H7 (cell line): ENCODE measurements at places on chromosomes 13 and 19.

DNA sequence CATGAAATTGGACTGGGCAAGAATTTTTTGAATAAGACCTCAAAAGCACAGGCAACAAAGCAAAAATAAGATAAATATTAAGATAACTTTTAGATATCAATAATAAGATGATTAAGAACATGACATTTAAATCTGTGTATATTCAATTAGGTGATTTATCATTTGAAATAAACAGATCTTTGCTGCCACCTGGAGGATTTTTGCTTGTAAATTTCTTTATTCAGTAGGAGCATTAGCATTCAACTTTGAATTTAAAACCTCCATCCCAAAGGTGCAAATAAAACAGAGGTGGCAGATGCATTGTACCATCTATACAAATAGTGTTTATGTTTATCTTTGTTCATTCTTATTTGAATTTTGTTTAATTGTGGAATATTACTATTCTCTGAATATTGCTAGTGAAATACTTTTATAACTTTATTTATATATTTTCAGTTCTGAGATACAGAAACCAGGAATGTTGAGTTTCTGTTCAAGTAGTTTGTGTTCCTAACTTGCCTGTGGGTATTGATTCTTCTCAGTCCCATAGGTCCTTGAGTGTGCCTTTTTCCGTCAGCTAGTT lies 20.9 kb downstream of the COG6 start:
- peak; percentile 5 for DNase-seq

DNA sequence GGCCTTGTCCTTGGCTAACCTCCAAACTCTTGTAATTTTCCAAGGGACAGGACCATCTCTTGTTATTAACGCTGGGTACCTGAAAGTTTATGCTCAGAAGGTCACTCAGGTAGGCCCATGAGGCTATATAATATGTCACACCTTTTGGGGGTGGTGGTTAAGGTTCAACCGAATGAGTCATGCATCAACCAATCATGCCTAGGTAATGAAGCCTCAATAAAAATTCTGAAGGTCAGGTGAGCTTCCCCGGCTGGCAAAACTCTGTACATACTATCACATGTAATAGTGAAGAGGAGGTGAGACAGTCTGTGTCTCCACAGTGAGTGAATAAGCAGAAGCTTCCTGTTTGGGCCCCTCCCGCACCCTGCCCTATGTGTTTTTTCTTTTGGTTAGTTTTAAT lies 424.9 kb downstream of the PCDH17 start:
- no peak for DNase-seq

DNA sequence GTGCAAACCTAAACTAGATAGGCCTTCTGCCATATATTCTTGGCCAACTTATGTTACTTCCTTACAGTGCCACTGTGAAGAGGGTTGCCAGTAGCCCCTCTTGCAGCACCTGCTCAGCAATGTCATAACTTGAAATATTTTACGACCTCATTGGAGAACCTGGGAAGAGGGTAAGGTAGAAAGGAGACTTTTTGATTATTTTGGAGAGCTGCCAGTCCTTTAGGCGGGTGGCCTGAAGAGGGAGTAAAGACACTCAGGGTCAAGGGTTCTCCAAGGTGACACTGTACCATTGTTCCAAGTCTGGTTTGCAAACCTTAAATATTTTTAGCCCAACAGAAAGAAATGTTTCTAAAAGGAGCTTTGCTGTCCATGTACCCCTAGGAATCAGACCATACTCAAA lies 118.3 kb downstream of the FLT1 start:
- no peak for DNase-seq

- no peak for DNase-seq
Measured at GRCh38 chr13:70222926-70223325, 114.7 kb upstream of the KLHL1 start.

DNA sequence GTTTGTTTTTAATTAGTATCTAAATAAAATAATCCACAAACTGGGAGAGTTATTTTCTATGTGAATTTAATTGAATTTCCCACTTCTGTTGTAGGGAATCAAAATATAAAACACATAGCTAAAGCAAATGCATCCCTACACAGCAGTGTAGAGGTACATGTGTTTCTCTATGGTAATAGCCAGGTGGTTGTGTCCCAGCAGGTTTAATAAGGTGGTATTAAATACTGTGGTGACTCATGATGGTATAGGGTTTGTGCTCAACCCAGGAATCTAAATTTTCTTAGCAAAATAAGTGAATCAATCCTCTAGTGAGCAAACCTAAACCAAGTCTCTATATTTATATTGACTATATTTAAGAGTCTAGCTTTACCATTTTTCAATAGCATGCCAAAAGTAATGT lies 30.0 kb downstream of the PCDH9 start:
- no peak for DNase-seq

- DNase-seq = no peak
Measured at GRCh38 chr13:75473468-75473867, 8.5 kb downstream of the TBC1D4 start.

DNA sequence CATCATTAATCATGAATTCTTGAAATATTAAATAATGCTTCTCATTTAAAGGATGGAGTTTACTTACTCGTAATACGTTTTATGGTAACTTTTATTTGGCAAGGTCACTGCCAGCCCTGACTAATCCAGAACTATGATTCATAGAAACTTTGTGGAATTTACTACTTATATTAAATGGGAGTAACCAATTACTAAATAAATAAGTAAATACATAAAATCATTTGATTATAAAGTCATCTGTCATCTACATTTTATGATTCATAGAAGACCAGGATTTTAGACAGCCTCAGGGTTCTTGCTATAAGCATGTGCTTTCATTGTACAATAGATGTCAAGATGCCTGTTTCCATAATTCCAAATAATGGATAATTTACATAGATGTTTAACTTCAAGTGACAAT lies 611.1 kb downstream of the TBC1D4 start:
- DNase-seq = no peak

DNA sequence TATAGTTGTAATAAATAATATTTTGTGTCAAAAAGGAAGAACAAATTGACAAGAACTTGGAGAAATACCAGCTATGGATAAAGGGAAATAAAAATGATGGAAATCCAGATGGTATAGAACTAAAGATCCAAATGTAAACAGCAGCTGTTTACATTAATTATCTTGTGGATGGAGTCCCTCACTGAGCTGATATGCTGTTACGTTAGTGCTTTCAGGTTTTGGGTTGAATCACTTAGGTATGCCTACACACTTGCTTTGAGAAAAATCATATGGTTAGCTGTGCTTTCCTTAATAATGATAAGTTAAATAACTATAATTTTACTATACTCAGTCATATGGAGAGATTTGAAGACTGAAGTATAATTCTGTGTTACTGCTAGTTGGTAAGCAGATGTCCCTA lies 27.7 kb downstream of the WASF3 start:
- DNase-seq = no peak

DNA sequence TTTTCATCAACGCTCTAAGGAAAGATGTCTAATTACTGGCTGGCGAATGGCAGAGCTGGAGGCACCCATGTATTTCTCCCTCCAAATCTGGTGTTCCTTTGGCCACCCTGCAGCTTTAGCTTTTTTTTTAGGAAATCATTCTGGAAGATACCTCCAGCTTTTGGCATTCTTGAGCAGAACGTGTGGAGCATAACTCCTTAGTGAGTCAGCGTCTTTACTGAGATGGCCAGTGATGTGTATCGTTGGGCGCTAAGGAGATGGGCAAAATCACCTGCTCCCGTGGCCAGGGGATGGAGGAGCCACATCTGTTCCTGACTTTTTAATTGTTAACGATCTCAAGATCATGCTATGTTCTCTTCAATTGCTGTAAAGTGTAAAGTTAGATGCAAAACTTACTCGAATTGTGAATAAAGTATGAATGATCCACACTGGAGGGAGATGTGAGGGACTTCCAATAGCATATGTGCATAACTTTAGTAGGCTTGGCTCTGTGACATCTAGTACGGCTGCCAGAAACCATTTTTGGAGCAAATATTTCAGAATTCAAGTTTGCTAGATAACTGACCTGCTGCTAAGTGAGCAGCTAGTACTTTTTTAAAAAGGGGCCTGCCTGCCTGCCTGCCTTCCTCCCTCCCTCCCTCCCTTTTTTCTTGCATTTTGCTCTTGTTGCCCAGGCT lies 24.4 kb upstream of the C1QTNF9 start:
- DNase-seq = no peak

GRCh38 chr13:110887597-110888333 lies 27.1 kb downstream of the ANKRD10 start:
- no peak for DNase-seq

GRCh38 chr13:98462241-98462882 lies 114.5 kb downstream of the STK24 start:
- DNase-seq = no peak

GRCh38 chr13:21242236-21242635 lies 65.8 kb downstream of the MRPL57 start:
- DNase-seq = peak; percentile 51

DNA sequence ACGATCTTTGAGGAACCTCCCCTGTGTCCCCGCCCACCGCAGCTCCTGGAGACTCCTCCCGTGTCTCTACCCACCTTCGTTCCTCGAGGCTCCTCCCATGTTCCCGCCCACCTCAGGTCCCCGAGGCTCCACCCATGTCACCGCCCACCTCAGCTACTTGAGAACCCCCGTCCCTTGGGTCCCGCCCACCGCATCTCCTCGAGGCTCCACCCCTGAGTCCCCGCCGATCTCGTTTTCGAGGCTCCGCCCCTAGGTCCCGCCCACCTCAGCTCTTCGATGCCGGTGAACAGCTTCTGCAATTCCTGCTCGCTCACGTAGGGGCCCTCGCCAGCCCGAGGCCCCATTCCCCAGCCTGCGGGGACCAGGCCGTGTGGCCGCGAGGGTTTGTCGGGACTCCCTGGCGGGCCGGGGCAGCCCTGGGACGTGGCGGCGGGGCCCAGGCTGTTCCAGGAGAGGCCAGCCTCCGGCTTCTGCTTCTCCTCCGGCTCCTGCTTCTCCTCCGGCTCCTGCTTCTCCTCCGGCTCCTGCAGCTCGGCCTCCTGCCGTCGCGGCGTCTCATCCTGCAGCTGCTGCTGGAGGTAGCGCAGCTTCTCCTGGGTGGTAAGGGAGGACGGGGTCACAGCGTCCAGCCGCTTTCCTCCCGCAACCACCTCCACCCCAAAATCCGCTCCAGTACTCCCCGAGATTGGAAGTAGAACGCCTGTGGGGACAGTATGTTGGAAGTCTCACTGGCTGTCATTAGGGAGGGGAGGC lies 16.7 kb downstream of the TSKS start:
- peak; percentile 97 for DNase-seq

GRCh38 chr13:27199211-27199610 lies 27.6 kb upstream of the USP12 start:
- DNase-seq = no peak

- DNase-seq = no peak
Measured at GRCh38 chr19:3098141-3098514, 4.0 kb downstream of the GNA11 start.

GRCh38 chr19:3748965-3749364 lies 12.5 kb downstream of the APBA3 start:
- DNase-seq = no peak

- peak; percentile 58 for DNase-seq
Measured at GRCh38 chr19:16836115-16837034, 7.2 kb downstream of the SIN3B start.

- peak; percentile 72 for DNase-seq
Measured at GRCh38 chr19:50772476-50772875, 2.2 kb downstream of the GPR32 start.

DNA sequence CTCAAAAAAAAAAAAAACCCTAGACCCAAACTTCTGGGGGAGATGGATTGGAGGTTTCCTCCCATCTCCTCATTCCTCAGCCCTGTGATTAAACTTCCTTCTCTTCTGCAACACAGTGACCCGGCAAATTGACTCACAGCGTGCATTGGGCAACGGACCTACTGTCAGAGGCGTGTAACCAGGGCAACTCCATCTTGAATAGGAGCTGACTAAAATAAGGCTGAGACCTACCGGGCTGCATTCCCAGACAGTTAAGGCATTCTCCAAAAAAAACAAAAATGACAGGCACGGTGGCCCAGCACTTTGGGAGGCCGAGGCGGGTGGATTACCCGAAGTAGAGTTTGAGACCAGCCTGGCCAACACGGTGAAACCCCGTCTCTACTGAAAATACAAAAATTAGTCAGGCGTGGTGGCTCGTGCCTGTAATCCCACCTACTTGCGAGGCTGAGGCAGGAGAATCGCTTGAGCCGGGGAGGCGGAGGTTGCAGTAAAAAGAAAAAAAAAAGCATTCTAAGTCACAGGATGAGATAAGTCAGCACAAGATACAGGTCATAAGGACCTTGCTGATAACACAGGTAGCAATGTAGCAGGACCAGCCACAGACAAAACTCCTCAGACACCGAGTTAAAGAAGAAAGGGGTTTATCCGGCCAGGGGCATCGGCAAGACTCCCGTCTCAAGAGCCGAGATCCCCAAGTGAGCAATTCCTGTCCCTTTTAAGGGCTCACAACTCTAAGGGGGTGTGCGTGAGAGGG lies 5.4 kb upstream of the NLRP7 start:
- no peak for DNase-seq

DNA sequence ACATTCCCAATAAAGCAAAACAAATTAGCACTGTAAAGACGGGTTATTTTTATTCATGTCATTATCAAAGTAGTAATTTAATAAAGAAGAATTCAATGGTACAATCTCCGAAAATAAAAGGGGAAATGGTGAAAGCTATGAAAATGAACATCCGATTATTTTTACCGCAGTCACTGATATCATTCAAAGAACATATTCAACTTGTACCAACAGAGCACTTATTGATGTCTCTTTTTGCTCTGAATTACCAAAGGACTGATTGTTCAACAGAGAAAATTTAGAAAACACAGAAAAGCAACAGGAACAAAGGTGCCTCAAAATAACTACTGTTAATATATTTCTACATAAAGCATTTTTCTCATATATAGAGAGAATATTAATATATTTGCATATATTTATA lies 119.4 kb downstream of the DIAPH3 start:
- no peak for DNase-seq

GRCh38 chr19:33910922-33911321 lies 114.3 kb downstream of the KCTD15 start:
- no peak for DNase-seq

GRCh38 chr13:99278200-99278599 lies 20.0 kb upstream of the GPR18 start:
- DNase-seq = no peak

DNA sequence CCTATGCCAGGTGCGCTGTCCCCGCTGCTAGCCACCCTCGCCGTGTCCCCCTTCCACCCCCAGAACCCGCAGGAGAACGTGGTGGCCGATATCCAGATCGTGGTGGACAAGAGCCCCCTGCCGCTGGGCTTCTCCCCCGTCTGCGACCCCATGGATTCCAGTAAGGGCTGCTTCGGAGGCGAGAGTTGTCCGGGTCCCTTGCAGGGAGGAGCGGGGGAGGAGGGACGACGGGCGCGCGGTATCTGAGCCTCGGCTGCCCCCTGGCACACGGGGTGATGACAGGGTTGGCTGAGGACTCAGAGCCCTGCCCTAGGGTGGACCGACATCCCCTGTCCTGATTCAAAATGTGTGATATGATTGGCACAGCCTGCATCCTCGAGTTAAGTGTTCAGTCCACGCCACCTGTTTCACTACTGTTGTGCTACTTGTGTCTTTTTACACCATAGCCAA lies 653 bp downstream of the MVB12A start:
- DNase-seq = peak; percentile 88

DNA sequence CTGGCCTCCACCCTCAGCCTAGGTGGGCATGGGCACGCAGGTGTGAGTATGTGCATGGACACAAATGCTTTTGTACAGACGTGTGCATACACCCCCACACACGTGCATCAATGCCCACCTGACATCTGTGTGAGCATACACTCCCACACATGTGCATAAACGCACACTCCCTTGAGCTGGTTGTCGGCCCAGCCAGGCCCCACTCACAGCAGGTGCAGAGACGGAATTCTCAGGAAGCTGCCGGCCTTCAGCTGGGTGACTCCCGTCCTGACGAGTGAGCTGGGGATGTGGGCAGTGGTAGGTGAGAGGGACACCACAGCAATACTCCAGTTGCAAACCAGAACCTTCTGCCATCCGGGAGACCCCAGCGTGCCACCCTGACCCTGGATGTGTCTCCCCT lies 1.0 kb downstream of the LGI4 start:
- no peak for DNase-seq
